ENCODE measurements at places on chromosomes 12 and 14. TPM values are rescaled to one million over a fixed set of nuclear protein-coding genes. Genes with fewer than 3 reads are reported as not detected.

DNA sequence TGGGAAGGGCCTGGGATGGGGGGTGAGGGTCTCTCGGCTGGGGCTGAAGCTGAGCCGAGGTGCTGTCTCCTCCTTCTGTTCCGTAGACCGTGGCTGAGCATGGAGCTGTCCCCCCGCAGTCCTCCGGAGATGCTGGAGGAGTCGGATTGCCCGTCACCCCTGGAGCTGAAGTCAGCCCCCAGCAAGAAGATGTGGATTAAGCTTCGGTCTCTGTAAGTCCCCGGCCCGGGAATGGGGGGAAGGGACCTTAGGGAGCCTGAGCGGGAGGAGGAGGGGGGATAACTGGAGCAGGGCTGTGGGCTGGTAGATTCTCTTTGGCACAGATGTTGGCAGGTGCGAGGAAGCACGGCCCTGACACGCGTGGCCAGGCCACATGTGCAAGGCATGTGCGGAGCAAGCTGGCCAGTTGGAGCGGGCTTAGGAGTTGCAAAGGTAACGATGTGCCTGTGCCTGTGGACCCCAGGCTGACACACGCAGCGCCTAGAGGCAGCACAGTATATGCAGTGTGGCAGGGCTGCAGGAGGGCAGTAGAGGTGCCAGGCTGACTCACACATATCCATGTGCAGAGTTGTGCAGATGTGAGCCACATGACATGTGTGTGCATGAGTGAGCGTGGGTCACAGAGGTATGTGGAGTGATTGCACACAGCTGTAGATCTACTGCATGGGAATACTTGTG, 512 bp downstream of the PDE1B start:
- no peak overlapping the region for H3K27ac ChIP-seq
- no peaks in the 10 kb centered on the region for H3K27me3 ChIP-seq
- DNase-seq = peak; percentile 68
- H3K36me3 ChIP-seq = no peaks in the 10 kb centered on the region
- H3K4me1 ChIP-seq = no peaks in the 10 kb centered on the region

GRCh38 chr14:76446921-76447320, 71.0 kb downstream of the ESRRB start:
- no peak for DNase-seq
- no peaks in the 10 kb centered on the region for H3K36me3 ChIP-seq
- no peak overlapping the region for H3K27ac ChIP-seq
- H3K4me3 ChIP-seq = no peak overlapping the region
- H3K27me3 ChIP-seq = no peaks in the 10 kb centered on the region
- no peaks in the 10 kb centered on the region for H3K4me1 ChIP-seq

DNA sequence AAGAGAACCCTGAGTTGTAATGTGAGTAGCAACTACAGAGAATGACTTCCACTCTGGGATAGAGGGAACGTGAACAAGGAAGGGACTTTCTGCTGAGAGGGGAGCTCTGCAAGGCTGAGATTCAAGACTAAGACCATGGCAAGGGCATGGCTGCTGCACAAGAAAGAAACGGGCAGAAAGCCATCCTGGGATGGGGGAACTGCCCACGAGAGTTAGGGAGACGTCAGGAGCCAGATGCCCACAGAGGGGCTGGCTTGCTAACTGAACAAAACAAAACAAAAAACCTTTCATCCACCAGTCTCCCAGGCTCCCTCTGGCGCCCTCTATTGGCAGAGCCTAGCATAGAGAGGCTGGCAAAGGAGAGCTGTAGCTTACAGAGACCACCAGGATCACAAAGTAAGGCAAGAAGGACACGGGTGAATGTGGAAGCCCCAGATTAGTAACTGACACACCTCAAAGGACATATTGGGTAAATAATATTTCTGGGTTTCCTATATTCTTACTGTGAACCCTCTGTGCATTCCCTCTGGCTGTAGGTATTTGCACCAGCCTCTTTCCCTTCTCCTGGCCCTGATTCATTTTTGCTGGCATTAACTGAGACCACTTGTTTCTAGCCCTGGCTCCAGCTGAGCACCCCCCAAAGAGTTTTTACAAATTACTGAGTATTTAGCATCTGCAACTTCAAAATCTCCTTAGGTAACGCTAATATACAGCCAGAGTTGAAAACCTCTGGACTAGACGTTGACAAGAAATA, 338.3 kb downstream of the EMP1 start:
- H3K36me3 ChIP-seq = no peaks in the 10 kb centered on the region
- no peak overlapping the region for H3K4me3 ChIP-seq
- no peak overlapping the region for H3K27ac ChIP-seq
- DNase-seq = peak; percentile 88

DNA sequence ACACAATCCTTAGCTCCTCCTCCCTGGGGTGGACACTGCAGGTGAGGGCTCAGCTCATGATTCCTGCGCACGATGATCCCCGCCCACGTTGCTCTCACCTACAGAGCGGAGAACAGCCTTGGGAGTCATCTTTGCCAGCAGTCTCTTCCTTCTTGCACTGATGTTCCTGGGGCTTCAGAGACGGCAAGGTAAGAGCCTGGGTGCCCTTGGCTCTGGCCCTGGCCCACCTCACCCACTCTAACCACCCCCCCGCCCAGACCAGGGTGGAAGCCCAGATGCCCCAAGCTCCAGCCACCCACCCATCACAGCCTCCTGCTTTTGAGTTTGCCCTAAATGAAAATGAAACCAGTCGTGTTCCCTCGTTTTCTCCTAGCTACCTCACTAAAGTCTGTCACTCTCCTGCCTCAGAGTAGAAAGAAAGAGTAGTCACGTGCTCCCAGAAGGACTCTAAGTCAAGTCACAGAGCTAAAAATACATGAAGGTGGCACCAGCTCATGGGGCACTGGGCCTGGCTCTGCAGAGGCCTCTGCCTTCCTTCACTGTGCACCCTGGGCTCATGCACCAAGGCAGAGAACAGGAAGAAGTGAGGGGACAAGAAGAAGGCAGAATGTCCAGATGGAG, 9.0 kb downstream of the TAPBPL start:
- no peaks in the 10 kb centered on the region for H3K4me1 ChIP-seq
- no peak for DNase-seq
- H3K4me3 ChIP-seq = no peak overlapping the region
- H3K36me3 ChIP-seq = peaks cover 17% of the 10 kb centered on the region
- no peak overlapping the region for H3K27ac ChIP-seq

The HOXC6 gene
- 0.40 TPM for total RNA-seq
